ENCODE measurements at places on chromosomes 2 and 18. TPM values are rescaled to one million over a fixed set of nuclear protein-coding genes. Genes with fewer than 3 reads are reported as not detected.

The STPG4 gene
- 0.49 TPM for total RNA-seq

The DYNAP gene
- total RNA-seq, result not detected

The ANKRD62 gene
- total RNA-seq, result not detected

The ZCCHC2 gene
- total RNA-seq, result 10.6 TPM

The NT5C1B gene
- total RNA-seq, result not detected

The SP140 gene
- total RNA-seq, result 1.2 TPM

The CYTIP gene
- total RNA-seq, result not detected

The GKN2 gene
- not detected for total RNA-seq

The SERPINB8 gene
- total RNA-seq, result 28.1 TPM

The INO80C gene
- 4.5 TPM for total RNA-seq

The NAT8 gene
- total RNA-seq, result not detected

The LRATD1 gene
- total RNA-seq, result 1.3 TPM

The SOCS6 gene
- total RNA-seq, result 42.5 TPM

The RFTN2 gene
- total RNA-seq, result 17.5 TPM

The CGREF1 gene
- total RNA-seq, result 1.5 TPM

The HOXD12 gene
- not detected for total RNA-seq

The TXNDC2 gene
- 0.12 TPM for total RNA-seq

The RBM44 gene
- 0.49 TPM for total RNA-seq

The GPR39 gene
- 15.3 TPM for total RNA-seq

The SERPINB12 gene
- total RNA-seq, result 0.32 TPM
